ENCODE measurements at places on chromosomes 3 and 15. TPM values are rescaled to one million over a fixed set of nuclear protein-coding genes. Genes with fewer than 3 reads are reported as not detected.
A peak's percentile ranks its signal among the peaks of the same experiment; 100 is the strongest.

DNA sequence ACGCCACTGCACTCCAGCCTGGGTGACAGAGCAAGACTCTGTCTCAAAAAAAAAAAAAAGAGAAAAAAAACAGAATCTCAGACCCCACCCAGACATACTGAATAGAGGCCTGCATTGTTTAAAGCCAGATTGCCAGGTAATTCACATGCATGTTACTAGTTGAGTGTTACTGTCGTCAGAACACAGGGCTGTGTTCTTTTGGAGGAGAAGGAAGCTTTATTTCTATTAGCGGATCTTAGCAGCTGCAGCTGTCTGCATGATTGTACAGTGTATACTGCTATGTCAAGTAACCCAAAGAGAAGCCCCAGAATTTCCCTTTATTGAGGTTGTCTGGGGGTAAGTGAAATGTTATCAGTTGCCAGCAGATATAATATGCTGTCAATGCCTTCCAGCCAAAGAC lies 496.6 kb upstream of the NAALADL2 start:
- no peaks in the 10 kb centered on the region for H3K36me3 ChIP-seq
- H3K27me3 ChIP-seq, result no peaks in the 10 kb centered on the region
- no peaks in the 10 kb centered on the region for H3K4me1 ChIP-seq

DNA sequence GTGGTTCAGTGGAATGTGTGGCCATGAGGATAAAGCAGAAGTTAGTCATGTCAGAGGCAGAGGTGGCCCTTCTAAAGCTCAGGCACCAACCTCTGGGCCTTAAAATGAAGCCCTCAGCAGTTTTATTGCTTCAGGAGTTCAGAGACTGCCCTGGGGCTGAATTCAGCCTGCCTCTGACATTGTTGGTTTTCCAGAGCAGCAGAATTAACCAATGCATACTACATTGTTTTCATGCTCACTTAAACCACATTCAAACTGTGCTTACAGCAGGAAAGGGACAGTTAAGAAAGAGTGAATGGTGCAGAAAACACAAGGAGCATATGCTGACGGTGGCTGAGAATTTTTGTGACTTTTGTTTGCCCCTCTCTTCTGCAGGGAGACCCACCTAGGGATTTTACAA lies 320.2 kb downstream of the CHST2 start:
- DNase-seq, result no peak
- H3K4me1 ChIP-seq, result peaks cover 5% of the 10 kb centered on the region
- H3K4me3 ChIP-seq, result no peak overlapping the region
- H3K36me3 ChIP-seq, result no peaks in the 10 kb centered on the region

GRCh38 chr3:27540231-27540630 lies 56.0 kb upstream of the SLC4A7 start:
- DNase-seq, result no peak
- H3K27me3 ChIP-seq, result no peaks in the 10 kb centered on the region
- no peak overlapping the region for H3K4me3 ChIP-seq
- no peaks in the 10 kb centered on the region for H3K36me3 ChIP-seq
- H3K27ac ChIP-seq, result no peak overlapping the region

TOMM70 gene
- total RNA-seq, result 52.5 TPM

GOLGA6L10 gene
- total RNA-seq, result not detected

GOLGA6L25 gene
- not detected for total RNA-seq

- peak; percentile 97 for DNase-seq
- H3K27me3 ChIP-seq, result no peaks in the 10 kb centered on the region
Observed at GRCh38 chr15:72155003-72155621, 36.9 kb downstream of the SENP8 start.

GRCh38 chr15:78880242-78880533 lies 7.5 kb downstream of the MORF4L1 start:
- H3K4me3 ChIP-seq, result no peak overlapping the region
- no peak for DNase-seq
- H3K27ac ChIP-seq, result no peak overlapping the region
- H3K27me3 ChIP-seq, result no peaks in the 10 kb centered on the region
- H3K36me3 ChIP-seq, result peaks cover 6% of the 10 kb centered on the region

GRCh38 chr15:63407612-63408011 lies 26.0 kb upstream of the CA12 start:
- no peak overlapping the region for H3K27ac ChIP-seq
- no peak for DNase-seq
- no peak overlapping the region for H3K4me3 ChIP-seq
- no peaks in the 10 kb centered on the region for H3K27me3 ChIP-seq

STT3B gene
- total RNA-seq, result 183 TPM

GRCh38 chr3:130354430-130354829 lies 9.0 kb downstream of the COL6A5 start:
- H3K36me3 ChIP-seq, result no peaks in the 10 kb centered on the region
- no peaks in the 10 kb centered on the region for H3K27me3 ChIP-seq
- H3K4me1 ChIP-seq, result no peaks in the 10 kb centered on the region
- no peak for DNase-seq

DNA sequence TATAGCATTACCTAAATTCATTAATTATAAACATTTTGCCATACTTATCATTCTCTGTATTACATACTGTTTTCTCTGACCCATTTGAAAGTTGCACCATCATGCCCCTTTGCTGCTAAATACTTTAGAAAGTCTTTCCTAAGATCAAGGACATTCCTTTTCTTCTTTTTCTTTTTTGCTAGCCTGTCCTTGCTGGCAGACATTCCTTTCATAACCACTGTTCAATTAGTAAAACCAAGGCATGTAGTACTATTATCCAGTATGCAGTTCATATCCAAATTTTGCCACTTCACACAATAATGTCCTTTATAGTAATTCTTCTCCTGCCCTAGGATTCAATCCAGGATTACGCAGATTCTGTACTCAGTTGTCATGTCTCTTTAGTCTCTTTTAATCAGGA lies 321.0 kb upstream of the C2CD4B start:
- H3K4me3 ChIP-seq, result no peak overlapping the region
- no peaks in the 10 kb centered on the region for H3K27me3 ChIP-seq
- no peak for DNase-seq
- H3K4me1 ChIP-seq, result peaks cover 17% of the 10 kb centered on the region
- H3K27ac ChIP-seq, result no peak overlapping the region

DNA sequence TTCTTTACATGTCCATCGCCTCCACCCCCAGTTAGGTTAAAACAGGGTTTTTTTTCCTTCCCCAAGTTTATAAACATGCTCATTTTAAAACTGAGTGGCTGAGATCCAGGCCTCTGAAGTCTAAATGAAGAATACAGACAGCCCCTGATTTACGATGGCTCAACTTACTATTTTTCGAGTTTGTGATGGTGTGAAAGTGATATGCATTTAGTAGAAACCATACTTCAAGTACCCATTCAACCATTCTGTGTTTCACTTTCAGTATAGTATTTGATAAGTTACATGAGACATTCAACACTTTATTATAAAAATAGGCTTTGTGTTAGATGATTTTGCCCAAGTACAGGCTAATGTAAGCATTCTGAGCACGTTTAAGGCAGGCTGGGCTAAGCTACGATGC lies 30.5 kb upstream of the GNB5 start:
- H3K27ac ChIP-seq, result no peak overlapping the region
- no peak overlapping the region for H3K4me3 ChIP-seq
- no peaks in the 10 kb centered on the region for H3K4me1 ChIP-seq
- DNase-seq, result no peak
- H3K36me3 ChIP-seq, result peaks cover 94% of the 10 kb centered on the region

DNA sequence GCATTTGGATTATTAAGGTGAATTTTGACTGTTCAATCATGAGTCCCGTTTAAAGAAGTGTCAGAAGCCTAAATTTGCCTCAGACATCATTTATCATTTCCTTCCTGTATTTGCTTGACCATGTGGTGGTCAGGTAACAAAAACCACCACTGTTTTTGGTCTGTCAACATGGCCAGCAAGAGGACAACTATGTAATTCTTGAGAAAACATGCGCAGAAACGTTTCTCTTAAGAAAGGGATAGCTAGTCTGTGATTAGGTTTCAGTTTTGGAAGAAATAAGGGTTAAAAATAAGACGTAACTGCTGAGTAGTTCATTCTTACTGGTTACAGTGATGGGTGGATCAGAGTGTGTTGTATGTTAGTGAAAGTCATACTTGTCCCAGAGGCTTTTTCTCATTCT lies 204.5 kb downstream of the AKAP13 start:
- DNase-seq, result no peak
- H3K4me1 ChIP-seq, result peaks cover 20% of the 10 kb centered on the region
- H3K27me3 ChIP-seq, result no peaks in the 10 kb centered on the region

- DNase-seq, result no peak
- H3K27ac ChIP-seq, result no peak overlapping the region
- no peaks in the 10 kb centered on the region for H3K4me1 ChIP-seq
- H3K36me3 ChIP-seq, result no peaks in the 10 kb centered on the region
Observed at GRCh38 chr15:25239471-25240345, 199.1 kb downstream of the UBE3A start.

GRCh38 chr3:78818161-78818985 lies 949.4 kb downstream of the ROBO1 start:
- no peak overlapping the region for H3K27ac ChIP-seq
- no peaks in the 10 kb centered on the region for H3K36me3 ChIP-seq
- H3K4me3 ChIP-seq, result no peak overlapping the region
- no peak for DNase-seq

IL5RA gene
- total RNA-seq, result not detected

- H3K4me3 ChIP-seq, result peak overlapping the region; percentile 53
- H3K36me3 ChIP-seq, result no peaks in the 10 kb centered on the region
- DNase-seq, result peak; percentile 85
Observed at GRCh38 chr15:96354731-96355567, 24.4 kb downstream of the NR2F2 start.

- H3K4me1 ChIP-seq, result peaks cover 6% of the 10 kb centered on the region
- DNase-seq, result no peak
- H3K36me3 ChIP-seq, result no peaks in the 10 kb centered on the region
Observed at GRCh38 chr3:157493627-157494550, 9.3 kb downstream of the VEPH1 start.

DNA sequence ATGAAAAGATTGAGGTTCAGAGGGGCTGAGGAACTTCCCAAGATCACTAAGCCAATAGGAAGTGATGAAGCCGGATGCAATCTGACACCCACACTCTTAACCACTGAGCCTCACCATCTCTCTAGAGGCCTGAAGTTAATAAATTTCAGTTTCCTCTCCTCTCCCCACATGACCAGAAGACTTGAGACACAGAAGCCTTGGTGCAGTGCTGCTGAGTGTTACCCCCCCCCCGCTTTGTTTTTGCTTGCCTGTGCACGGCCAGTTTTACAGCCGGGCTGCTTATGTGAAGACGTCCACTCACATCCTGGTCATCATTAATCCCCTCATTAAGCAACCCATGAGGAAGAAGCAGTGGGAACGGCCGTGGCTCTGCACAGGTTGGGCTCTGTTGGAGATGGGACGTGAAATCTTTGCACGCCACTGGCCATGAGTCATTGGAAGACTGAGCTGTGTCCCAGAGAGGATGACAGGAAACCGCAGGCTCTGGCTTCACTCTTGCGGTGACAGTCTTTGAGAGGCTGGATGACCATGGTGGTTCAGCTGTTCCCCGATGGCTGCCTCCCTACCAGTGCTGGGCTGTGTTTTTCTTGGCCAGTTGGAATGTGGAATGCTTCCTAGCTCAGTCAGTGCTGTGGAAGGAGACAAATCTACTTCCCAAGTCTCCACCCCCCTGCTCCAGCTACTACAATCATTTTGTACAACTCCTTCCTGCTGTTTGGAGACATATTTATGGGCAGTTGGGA lies 232.6 kb upstream of the LRTM1 start:
- no peaks in the 10 kb centered on the region for H3K27me3 ChIP-seq
- DNase-seq, result peak; percentile 43
- H3K4me3 ChIP-seq, result no peak overlapping the region
- H3K36me3 ChIP-seq, result no peaks in the 10 kb centered on the region

PLXND1 gene
- 53.1 TPM for total RNA-seq

GRCh38 chr15:100560323-100560722 lies 31.6 kb upstream of the CERS3 start:
- no peak for DNase-seq
- H3K27me3 ChIP-seq, result no peaks in the 10 kb centered on the region
- H3K4me1 ChIP-seq, result no peaks in the 10 kb centered on the region
- no peak overlapping the region for H3K4me3 ChIP-seq
- no peak overlapping the region for H3K27ac ChIP-seq

GRCh38 chr3:39286771-39287170 lies 6.9 kb upstream of the CX3CR1 start:
- H3K4me1 ChIP-seq, result peaks cover 30% of the 10 kb centered on the region
- H3K27me3 ChIP-seq, result no peaks in the 10 kb centered on the region
- no peak overlapping the region for H3K27ac ChIP-seq
- DNase-seq, result no peak
- no peak overlapping the region for H3K4me3 ChIP-seq
- no peaks in the 10 kb centered on the region for H3K36me3 ChIP-seq

SLC6A11 gene
- total RNA-seq, result not detected

RAD51 gene
- 0.58 TPM for total RNA-seq

DNA sequence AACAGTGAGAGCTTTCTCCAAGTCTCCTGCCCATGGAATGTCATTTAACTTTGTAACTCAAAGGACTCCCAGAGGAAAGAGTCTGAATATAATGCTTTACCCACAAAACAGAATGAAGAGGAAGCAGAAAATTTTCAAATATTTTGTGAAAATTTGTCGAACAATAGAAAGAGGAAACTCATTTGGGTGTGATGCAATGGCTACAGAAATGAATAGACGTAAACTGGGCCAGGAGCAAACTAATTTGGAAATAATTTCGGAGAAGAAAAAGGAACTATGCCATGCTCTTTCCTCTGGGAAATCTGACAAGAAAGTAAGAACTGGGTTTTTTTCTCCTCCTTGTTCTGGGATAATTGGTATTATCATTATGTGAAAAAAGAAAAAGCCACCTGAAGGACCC lies 11.2 kb upstream of the SUMF1 start:
- no peak overlapping the region for H3K4me3 ChIP-seq
- H3K27ac ChIP-seq, result no peak overlapping the region
- no peaks in the 10 kb centered on the region for H3K4me1 ChIP-seq
- no peak for DNase-seq

DNA sequence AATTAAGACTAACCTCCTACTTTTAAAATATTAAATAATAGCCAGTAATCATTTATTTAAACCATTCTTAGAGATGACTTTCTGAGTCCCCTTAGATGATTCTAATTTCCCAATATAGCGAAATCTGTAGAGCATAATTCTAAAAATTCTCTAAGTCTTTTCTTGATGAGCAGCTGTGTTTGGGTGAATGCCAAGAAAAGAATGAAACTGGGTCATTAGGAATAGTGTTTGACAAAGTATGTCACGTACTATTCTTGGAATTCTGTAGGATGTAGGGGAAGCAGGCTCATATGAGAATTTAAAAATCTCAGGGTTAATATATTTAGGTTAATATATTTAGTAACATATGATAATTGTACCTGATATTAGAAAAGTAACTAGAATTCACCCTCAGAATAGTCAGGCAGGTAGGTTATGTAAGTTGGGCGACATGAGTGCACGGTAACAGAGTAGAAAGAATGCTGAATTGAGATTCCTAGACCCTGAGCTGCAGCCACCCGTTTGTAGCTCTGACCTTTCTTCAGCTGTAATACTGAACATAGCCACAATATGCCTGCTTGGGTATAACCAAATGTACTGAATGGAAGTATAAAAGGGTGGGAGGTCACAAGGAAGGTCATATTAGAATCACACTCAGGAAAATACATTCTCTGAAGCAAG lies 524.3 kb downstream of the UNC13C start:
- no peaks in the 10 kb centered on the region for H3K27me3 ChIP-seq
- H3K4me3 ChIP-seq, result no peak overlapping the region

- H3K27ac ChIP-seq, result no peak overlapping the region
- no peaks in the 10 kb centered on the region for H3K36me3 ChIP-seq
- no peak for DNase-seq
- no peak overlapping the region for H3K4me3 ChIP-seq
- no peaks in the 10 kb centered on the region for H3K4me1 ChIP-seq
Observed at GRCh38 chr15:56602253-56602652, 131.1 kb downstream of the ZNF280D start.

All from stomach (tissue), 19 donors.